Stimulated activated CD4-positive, alpha-beta T cell treated with anti-CD3 and anti-CD28 coated beads, TNF-alpha, amount 100 ng/mL, for 48 hours (primary cell): ENCODE measurements at places on chromosomes 3 and 15.

GRCh38 chr3:111547631-111548030 is 5.6 kb downstream of the CD96 start:
- DNase-seq, result peak; percentile 40

DNA sequence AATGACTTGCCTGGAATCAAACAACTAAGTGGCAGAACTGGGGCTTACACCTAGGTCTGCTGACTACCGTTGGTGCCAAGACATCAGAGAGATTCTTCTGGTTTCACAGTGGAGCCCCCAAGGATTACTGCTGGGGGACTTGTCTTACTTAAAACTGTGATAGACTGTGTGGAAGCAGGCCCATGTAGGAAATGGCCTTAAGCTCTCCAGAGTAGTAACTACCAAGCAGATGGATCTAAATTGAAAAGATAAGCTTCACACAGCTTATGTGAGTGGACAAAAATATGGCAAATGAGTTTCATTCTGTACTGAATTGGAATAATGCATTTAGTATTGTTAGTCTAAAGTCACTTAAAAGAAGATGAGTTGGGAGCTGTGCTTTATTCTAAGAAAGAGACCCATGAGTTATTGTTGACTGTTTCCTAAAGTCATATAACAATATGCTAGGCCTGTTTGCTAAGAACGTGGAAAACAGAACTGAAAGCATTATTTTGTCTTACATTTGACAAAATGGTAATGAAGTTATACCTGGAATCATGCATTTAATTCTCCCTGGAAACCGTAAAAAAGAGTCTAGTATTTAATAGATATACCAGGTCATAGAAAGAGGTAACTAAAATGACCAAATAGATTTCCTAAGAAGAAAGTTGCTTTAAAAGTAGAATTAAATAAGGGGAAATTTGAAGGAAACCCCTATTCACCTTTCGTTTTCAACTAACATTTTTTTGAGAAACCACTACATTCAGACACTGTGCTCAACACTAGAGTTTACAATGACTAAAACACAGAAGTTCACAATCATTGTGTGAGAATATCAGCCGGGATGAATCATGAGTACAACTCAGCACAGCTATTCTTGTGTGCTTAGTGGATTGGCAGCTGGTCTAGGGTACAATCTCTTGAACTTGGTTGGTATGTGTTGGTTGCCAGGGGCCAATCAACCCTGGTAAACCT is 13.0 kb upstream of the MAPK6 start:
- DNase-seq, result peak; percentile 15

GRCh38 chr3:192281207-192281880 is 446.0 kb downstream of the FGF12 start:
- no peak for DNase-seq

- no peak for DNase-seq
Observed at GRCh38 chr3:182455011-182455410, 338.3 kb upstream of the ATP11B start.

- DNase-seq, result no peak
Observed at GRCh38 chr15:34018021-34018645, 20.9 kb downstream of the AVEN start.

- no peak for DNase-seq
Observed at GRCh38 chr3:134718726-134719125, 67.9 kb upstream of the KY start.

GRCh38 chr3:30733696-30734095 is 127.3 kb downstream of the TGFBR2 start:
- no peak for DNase-seq

DNA sequence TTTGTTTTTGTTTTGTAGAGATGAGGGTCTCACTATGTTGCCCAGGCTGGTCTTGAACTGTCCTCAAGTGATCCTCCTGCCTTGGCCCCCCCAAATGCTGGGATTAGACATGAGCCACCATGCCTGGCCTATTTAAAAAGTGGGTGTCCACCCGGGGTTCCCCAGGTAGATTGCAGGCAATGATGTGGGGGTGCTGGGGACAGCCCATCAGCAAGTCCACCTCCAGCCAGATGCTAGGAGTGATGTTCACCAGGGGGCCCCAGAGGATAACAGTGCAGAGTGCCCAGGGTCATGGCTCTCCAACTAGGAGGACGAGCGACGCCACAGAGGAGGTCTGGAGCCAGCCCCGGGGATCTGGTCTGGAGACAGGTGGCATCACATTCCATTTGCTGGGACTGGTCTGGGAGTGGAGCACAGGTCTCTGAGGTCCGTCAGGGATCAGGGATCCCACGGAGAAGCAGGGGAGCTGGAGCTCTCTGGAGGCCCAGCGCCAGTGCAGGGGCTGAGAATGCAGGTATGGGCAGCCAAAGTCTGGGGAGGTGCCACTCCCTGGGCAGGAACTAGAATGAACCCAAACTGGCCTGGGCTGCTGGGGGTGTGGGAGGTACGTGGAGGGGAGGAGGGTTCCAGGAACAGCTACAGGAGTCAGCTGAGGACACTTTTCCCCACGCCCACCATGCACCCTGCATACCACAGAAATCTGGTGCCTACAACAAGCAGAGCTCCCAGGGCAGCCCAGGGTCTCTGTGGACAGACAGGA is 51.2 kb upstream of the PCSK6 start:
- no peak for DNase-seq

DNA sequence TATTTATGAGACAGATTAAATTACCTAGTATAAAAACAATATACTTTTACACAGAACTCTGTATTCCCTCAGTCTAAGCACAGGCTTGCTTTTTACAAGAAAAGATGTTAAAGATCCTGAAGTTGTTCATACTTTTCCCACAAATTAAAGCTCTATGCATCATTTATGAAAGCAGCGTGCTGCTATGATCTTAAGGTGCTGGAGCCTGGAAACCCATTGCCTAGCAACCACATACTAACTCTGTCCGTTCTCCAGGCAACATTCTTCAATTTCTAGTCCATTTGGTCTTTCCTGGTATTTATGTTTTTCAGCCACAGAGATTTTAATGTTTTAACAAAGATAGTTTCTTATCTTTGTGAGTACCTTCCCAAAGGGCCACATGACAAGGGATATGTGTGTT is 312.0 kb downstream of the DOCK3 start:
- no peak for DNase-seq

DNA sequence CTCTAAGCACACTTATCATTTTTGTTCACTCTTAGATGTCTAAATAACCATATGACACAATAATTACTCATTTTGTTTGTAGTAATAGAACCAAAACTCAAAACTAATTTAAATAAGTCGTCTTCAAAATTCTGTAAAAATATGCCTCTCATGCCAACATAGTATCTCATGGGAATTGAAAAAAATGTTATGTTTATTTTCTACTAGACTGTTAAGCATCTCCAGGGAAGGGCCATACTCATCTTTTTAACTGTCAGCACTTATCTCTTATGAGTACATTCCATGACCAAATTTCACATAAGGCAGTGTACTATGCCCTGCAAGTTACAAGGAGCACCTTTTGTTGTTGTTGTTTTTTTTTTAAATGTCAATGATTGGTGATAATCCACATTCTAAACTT is 18.3 kb upstream of the USF3 start:
- no peak for DNase-seq

GRCh38 chr3:170247875-170248274 is 25.7 kb downstream of the PRKCI start:
- DNase-seq, result no peak

GRCh38 chr15:65902373-65902772 is 33.1 kb downstream of the RAB11A start:
- DNase-seq, result no peak

GRCh38 chr3:103385961-103386656 is 951.3 kb downstream of the ZPLD1 start:
- no peak for DNase-seq

- DNase-seq, result no peak
Observed at GRCh38 chr3:158127250-158128219, 17.6 kb downstream of the RSRC1 start.

- DNase-seq, result no peak
Observed at GRCh38 chr3:60631509-60631908, 619.7 kb downstream of the FHIT start.

DNA sequence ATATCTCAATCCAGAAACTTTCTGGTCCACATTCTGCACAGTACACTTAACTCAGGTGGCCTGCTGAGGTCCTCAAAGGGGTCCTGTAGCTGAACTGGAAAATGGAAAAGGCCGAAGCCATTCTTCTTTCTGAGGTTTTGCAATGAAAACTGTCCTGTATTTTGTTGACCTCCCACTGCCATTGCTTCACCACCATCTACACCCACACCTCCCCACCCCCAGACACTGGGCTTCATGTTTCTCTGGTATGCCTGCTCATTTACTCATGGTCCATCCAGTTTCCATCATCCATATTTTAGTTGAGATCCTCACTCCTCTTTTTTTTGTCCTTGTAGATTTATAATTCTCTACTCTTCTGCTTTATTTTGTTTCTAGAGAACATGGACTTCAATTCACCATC is 115.7 kb upstream of the SLC24A5 start:
- no peak for DNase-seq

DNA sequence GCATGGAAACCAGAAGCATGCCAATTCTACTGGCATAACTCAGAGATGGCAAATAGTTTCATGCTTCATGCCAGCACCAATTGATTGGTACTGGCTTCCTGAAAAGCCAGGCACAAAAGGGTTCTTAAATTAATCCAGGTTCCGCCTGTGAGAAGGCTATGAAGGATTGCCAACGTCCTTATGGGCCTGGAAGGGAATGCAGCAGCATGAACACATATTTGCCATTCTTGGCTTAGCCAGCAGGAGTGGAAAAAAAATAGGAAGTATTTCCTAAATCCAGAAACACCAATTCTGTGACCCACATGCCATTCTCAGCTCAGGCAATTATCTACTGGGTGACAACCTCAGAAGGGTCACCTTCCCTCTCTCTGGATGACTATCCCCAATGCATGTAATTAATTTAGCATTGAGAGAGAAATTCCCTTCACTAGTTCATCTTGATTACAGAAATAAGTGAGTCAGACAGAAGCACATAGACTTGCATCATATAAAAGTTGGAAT is 36.0 kb downstream of the ADAMTS9 start:
- no peak for DNase-seq

- no peak for DNase-seq
Observed at GRCh38 chr3:56780936-56781335, 20.8 kb downstream of the ARHGEF3 start.

- no peak for DNase-seq
Observed at GRCh38 chr3:73605412-73605811, 19.3 kb downstream of the PDZRN3 start.

GRCh38 chr3:17782751-17783150 is 40.3 kb upstream of the TBC1D5 start:
- no peak for DNase-seq

DNA sequence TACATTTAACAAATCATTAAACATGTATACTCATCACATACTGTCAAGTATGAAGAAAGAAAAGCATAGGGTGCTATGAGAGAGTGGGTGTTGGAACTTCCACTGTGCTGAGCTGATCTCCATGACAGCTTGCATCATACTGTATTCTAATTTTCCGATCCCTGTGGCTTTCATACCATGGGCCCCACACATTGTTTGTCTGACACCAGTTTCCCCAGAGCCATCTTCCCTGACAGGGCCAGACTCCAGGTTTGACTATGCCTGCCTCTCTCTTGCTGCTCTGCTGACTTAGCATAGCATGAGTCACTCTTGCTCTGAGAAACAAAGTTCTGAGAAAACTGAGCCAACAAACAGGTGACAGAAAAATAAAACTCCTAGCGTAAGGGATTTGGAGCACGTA is 37.0 kb upstream of the CASR start:
- DNase-seq, result peak; percentile 74

- no peak for DNase-seq
Observed at GRCh38 chr3:138032567-138032966, 22.6 kb downstream of the CLDN18 start.

- DNase-seq, result no peak
Observed at GRCh38 chr3:71310980-71311660, 272.4 kb downstream of the FOXP1 start.

GRCh38 chr15:31500766-31501449 is 174.3 kb downstream of the KLF13 start:
- no peak for DNase-seq

DNA sequence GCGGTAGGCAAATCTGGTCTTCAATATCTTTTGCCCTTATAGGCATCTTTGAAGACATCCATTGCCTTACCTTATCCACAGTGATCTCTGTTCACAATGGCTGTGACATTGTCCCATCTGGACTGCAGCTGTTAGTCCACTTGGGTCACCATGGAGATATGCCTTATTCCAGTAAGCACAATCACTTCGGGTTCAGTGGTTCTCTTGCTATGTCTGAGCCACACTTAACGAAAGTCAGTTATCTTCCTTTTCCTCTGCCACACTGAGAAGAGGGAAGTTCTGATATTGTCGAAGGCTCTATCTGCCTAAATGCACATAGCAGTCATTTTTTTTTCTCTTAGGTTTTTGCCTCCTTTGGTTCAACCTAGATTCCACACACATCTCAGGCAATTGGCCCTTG is 119.0 kb upstream of the SATB1 start:
- DNase-seq, result no peak

GRCh38 chr3:150975086-150975991 is 2.8 kb upstream of the CLRN1 start:
- no peak for DNase-seq

GRCh38 chr3:11045536-11045935 is 53.0 kb downstream of the SLC6A1 start:
- DNase-seq, result no peak

- DNase-seq, result no peak
Observed at GRCh38 chr3:14482271-14482721, 57.8 kb downstream of the GRIP2 start.

- no peak for DNase-seq
Observed at GRCh38 chr15:92683511-92683834, 27.9 kb upstream of the FAM174B start.

DNA sequence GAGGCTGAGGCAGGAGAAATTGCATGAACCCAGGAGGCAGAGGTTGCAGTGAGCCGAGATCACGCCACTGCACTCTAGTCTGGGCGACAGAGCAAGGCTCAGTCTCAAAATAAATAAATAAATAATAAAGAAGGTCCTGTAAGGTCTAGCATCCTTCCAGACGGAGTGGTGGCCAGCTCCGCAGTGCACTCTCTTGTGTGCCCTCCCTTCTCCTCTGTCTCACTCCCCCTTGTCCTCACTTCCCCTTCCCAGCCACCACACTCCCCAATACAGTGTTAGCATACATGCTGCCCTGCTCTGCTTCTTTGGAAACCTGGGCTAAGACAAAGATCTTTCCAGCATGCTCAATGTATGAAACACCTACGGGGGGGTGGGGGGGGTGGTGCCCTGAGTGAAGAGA is 3.4 kb upstream of the CLN6 start:
- DNase-seq, result no peak

- no peak for DNase-seq
Observed at GRCh38 chr3:182309120-182309519, 484.2 kb upstream of the ATP11B start.

DNA sequence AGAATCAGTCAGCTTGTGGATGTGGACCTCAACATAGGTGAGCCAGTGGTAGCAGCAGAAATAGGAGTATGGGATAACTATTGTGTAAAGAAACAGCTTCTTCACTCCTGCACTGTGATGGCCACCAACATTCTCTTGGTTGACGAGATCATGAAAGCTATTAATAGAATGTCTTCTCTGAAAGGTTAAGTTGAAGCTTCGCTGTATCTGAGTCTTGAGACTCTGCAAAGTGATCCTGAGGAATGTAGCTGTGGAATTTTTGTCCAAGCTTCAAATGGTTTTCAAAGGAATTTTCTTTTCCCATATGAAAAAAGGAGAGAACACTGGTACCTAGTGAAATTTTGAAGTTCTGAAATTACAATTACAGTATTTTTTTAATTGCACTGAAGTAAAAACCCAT is 146.3 kb downstream of the GMNC start:
- no peak for DNase-seq
